Activated T-helper 17 cell treated with anti-CD3 and anti-CD28 coated beads, Interleukin-2, amount 50 U/mL, for 72 hours (primary cell): ENCODE measurements at places on chromosomes 5 and 9. TPM values are rescaled to one million over a fixed set of nuclear protein-coding genes. Genes with fewer than 3 reads are reported as not detected.

The NUTM2F gene
- not detected for total RNA-seq

DNA sequence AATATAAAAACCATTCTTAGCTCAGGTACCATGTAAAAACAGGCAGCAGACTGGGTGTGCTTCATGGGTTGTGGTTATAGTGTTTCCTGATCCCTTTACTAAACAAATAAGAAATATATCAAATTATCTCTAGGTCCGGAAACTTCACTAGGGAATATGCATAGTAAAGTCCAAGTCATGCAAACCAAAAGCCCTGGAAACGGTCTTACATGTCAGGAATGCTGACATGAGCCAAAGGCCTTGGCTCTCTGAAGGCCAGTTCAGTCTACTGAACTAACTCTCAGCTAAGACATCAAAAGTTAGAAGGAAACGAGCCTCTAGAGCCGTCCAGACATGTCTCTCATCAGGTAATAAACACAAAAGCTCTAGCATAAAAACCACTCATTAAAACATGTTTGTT, 778.9 kb upstream of the ZNF608 start:
- no peak for ATAC-seq

The WDR38 gene
- not detected for total RNA-seq

DNA sequence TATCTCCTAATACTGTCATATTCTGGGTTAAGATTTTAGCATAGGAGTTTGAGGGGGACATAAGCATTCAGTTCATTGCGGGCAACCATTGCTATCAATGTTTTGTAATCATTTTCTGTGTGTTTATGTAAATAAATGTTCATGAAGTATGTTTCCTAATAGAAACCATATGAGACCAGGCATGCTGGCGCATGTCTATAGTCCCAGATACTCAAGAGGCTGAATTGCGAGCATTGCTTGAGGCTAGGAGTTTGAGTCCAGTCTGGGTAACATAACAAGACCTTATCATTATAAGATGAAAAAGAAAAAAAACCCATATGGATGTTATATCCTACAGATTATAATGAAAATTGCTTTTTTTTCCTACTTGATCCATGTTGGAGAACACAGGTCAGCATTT, 91.2 kb downstream of the F2RL2 start:
- ATAC-seq: no peak

The MARCOL gene
- not detected for total RNA-seq

DNA sequence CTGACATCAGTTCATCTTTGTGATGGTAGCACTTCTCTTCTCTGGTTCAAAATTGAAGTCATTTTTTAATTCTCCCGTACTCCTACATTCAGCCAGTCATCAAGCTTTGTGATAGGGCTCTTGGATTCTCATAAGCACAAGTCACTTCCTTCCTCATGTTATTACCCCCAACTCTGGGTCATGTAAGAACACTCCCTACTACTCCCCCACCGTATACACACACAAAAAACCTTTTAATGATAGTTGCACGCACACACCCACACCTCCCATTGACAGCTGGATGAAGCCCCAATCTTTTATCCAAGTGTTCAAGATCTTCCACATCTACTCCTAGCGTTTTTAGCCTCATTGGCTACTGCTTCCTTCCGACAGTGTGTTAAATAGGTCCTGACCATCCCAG, 16.8 kb downstream of the KDM3B start:
- no peak for ATAC-seq

The MLANA gene
- not detected for total RNA-seq

- no peak for ATAC-seq
Observed at GRCh38 chr5:53083927-53084326, 25.6 kb downstream of the MOCS2 start.

The TGFBR1 gene
- total RNA-seq: 56.3 TPM
